Stimulated activated CD8-positive, alpha-beta memory T cell treated with anti-CD3 and anti-CD28 coated beads, Interleukin-15, amount 100 ng/mL, for 4 hours (primary cell): ENCODE measurements at places on chromosomes 3 and 15.
A peak's percentile ranks its signal among the peaks of the same experiment; 100 is the strongest.

DNA sequence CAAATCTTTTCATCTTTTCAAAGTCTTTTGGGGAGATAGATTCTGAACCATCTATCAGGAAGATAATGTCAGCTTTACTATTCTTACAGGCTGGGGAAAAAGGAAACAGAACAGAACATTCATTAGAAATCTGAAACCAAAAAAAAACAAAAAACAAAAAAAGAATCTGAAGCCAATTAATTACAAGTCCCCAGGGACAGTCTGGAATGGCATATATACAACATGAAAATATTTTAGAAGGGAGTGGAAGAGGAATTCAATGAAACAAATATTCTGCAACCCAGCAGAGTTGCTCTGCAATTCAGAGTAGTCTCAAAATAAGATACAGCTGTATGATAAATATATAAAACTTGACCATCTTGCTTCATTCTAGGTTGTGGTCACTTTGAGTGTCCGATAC is 41.7 kb upstream of the CAPN7 start:
- DNase-seq: no peak

- DNase-seq: no peak
Measured at GRCh38 chr3:194100856-194101390, 35.0 kb upstream of the HES1 start.

DNA sequence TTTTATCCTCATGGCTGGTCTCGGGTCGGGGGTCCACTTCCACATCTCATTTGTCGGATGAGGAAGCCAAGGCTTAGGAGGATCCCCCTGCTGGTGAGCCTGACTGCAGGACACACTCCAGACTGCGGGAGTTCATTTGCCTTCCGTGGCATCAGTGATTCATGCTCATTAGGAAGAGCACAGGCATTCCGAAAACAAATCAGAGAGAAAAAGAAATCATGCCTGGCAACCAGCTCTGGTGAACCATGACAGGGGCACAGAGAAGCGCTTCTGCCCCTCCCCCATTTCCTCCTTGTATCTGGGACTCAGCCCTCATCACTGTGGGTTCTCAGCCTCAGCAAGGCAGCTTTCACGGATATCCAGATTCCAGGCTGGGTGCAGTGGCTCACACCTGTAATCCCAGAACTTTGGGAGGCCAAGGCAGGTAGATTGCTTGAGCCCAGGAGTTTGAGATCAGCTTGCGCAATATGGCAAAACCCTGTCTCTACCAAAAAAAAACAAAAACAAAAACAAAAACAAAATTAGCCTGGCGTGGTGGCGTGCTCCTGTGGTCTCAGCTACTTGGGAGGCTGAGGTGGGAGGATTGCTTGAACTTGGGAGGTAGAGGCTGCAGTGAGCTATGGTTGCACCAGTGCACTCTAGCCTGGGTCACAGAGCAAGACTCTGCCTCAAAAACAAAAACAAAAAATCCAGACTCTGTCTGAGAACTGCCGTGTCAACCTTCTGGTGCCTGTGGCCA is 28.4 kb downstream of the IRAK2 start:
- DNase-seq: peak; percentile 32

DNA sequence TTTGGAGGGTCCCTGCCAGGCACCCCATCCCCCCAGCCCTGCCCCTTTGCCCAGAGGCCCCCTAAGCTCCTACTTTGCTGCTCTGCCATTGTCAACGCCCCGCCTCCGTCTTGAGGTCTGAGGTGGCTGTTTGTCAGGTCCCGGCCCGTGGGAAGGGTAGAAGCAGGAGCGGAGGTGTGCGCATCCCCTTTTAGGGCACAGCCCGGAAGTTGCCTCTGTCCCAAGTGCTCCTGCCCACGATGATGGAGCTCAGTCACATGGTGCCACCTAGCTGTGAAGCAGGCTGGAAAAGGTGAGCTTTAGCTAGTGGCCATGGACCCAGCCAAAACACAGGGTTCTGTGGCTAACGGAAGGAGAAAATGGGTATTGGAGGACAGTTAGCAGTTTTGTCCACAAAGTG is 28.5 kb upstream of the LCTL start:
- DNase-seq: no peak

- no peak for DNase-seq
Measured at GRCh38 chr15:66388043-66388363, 1.3 kb downstream of the MAP2K1 start.

GRCh38 chr3:148233403-148233802 is 464.3 kb upstream of the AGTR1 start:
- DNase-seq: no peak

DNA sequence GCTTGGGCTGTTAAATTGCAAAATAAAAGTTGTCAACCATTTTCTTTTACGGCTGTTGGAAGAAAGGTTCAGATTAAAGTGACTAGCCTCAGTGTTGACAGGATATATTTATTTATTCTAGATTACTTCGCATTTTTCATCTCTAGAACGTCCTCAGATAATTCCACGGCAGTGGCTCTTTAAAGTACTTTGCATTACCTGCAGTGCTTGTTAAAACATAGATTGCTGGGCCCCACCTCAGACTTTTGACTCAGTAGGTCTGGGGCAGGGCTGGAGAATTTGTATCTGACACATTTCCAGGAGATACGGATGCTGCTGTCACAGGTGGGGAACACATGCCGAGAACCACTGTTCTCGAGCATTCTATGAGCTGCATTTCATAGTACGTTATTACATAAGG is 292.7 kb downstream of the EDEM1 start:
- no peak for DNase-seq

GRCh38 chr3:76134166-76134565 is 348.8 kb upstream of the ZNF717 start:
- DNase-seq: no peak

DNA sequence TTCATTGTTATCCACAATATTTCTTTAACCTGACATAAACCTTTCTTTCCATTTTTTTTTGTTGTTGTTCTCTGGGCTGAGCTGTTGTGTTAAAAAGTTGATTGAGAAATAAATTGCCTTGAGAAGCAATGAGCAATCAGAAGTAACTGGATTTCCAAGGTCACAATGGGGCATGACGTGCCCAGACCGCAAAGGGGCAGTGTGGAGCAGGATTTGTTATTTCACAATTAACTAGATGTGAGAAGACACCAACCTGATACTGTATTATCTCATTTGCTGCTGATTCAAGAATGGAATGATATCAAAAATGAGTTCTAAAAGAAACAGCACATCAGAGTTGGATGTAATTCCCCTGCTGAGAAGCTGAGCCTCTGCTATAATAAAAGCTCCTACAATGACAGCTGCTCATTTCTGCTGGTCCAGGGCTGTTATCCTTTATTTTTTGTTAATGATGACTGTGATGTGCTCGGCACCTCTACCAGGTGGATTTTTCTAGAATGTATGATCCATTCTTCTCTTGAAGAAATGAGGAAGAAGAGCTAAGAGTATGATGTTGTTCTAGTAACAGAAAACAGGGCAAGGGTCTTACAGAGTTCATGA is 28.1 kb downstream of the CPNE4 start:
- DNase-seq: no peak

DNA sequence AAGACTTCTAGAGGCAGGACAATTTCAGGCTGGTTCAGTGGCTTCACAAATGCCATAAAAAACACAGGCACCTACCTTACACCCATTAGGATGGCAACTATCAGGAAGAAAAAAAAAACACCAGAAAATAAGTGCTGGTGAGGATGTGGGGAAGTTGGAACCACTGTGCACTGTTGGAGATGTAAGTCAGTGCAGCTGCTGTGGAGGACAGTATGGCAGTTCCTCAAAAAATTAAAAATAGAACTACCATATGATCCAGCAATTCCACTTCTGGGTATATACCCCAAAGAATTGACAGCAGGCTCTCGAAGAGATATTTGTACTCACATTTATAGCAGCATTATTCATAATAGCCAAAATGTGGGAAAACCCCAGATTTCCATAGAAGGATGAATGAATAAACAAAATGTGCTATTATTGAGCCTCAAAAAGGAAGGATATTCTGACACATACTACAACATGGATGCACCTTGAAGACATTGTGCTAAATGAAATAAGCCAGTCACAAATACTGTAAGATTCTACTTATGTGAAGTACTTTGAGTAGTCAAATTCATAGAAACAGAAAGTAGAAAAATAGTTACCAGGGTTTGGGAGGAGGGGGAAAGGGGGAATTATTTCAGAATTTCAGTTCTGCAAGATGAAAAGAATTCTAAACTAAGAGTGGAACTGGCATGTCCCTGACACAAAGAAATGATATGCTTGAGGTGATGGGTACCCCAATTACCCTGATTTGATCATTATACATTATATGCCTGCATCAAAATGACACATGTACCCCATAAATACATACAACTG is 40.9 kb downstream of the NR1D2 start:
- no peak for DNase-seq

DNA sequence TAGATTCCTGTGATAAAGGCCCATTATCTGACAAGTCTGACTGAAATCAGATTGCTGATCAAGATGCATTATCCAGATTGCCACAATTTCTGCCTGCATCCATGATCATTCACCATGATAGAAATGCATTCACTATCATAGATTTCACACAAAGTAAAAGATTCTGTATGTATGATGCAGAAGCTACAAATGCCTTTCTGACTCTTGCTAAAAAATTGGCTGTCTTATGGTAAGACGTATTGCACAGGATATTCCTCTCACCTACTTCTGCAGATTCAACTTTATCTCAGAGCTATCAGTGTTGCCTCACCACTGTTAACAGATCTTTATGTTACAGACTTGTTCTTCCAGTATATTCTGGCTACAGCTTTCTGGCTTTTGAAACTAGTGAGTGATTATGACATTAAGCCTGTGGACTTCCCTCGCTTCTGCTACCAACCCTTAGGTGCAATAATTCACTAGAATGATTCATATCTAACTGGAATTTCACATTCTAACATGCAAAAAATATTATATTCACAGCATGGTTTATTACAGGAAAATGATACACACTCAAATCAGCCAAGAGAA is 955.3 kb downstream of the EPHA3 start:
- DNase-seq: no peak

GRCh38 chr3:76051145-76051544 is 265.8 kb upstream of the ZNF717 start:
- DNase-seq: no peak

GRCh38 chr3:42119561-42120355 is 28.6 kb downstream of the TRAK1 start:
- DNase-seq: no peak

DNA sequence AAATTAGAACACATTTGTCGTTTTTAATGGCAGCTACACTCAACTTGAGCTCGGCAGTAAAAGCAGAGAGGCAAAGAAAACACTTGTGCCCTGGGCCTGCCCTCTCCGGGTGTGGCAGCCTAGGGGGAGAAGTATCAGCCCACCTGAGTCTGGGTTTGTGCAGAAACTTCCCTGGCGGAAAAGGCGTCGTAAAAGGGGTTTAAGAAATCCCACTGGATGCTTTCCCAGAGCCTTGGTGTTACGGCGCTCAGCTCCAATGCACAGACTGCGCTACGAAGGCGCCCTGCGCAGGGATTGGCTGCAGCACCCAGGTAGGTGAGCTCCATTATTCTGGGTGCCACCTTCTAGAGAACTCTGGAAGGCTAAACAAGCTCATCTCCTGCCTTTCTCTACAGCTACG is 461.5 kb upstream of the NR2F2 start:
- DNase-seq: no peak

DNA sequence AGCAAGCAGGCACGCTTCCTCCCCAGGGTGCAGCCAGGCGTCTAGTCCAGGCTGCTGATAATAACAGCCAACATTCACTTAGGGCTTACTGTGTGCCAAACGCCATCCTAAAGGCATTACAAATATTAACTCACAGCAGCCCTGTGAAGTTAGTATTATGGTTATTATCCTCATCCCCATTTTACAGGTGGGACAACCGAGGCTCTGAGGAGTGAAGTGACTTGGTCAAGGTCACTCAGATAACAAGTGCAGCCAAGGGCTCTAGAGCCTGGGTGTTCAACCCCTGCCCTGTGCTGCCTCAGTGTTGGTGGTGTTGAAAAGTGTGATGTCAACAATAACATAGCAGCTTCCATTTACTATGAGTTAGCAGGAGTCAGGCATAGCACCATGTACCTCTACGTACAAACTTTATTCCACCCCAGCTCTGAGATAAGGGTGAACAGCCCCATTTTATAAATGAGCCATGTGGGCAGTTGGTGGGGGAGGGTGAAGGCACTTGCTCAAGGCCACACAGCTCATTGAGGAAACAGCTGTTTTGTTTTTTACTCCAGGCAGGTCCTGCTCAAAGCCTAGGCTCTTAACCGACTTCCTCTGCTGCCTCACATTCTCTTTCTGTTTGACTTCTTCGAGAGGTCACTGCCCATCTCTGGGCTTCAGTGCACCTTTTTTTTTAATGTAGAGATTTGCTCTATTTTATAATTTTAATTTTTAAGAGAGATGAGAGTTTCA is 24.0 kb upstream of the TRH start:
- DNase-seq: no peak

DNA sequence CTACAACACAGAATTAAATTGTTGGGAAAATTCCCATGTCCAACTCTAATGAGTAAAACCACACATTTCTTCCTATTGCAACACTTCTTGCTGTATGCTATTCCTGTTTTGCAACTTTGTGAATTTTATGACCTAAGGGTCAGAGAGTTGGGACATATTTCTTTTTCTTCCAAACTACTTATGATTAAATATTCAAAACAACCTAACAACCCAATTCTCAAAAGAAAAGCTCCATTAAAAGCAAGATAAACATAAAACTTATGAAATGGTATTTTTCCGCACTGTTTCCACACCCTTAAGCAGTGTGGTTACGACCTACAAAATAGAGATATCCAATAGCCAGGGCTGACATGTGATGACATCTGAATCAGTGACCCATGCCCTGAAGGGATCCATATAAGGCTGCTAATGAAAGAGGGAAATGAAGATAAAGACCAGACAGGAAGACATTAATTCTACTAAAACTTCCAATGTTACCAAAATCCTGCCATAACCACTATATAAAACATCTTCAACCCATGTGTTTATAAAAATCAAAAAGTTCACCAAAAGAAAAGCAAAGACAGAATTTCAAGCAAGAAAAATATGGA is 45.6 kb downstream of the DMXL2 start:
- DNase-seq: no peak

DNA sequence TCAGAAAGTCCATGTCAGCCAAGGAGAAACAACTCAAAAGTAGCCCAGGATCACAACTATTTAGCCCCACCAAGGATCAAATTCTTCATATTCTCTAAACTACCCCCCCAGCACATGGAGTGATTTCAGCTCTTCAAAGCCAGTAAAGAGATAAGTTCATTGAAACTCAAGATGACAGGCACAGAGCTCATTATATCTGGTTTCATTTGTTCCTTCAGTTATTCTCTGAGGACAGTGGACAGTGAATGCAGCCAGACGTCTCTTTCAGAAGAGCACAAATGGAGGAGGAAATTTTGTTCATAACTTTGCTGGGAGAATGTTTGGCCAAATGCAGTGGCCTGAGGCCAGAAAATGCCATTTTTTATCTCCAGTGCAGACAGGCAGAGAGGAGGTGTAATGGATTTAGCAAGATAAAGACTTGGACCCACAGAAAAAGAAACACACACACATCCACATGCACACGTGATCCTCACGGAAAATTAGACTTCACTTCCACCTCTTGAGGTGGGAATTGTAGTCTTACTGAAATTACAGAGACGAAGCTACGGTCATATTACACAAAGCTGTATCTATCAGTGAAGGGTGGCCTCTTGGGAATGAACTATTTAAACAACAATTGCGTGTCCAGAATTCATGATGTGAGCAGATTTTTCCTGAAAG is 64.6 kb downstream of the HES1 start:
- DNase-seq: no peak

- no peak for DNase-seq
Measured at GRCh38 chr3:196159952-196160804, 51.0 kb downstream of the ZDHHC19 start.

- no peak for DNase-seq
Measured at GRCh38 chr3:126130981-126131745, 47.2 kb upstream of the SLC41A3 start.
